ENCODE measurements at places on chromosomes 5 and 9.
A peak's percentile ranks its signal among the peaks of the same experiment; 100 is the strongest.

GRCh38 chr9:72149231-72149975, at the start of gene GDA:
Gene GDA, plus strand, starts transcription at chr9:72149440. Its CDS starts 120 bp downstream, at chr9:72149560.
- DNase-seq = no peak

DNA sequence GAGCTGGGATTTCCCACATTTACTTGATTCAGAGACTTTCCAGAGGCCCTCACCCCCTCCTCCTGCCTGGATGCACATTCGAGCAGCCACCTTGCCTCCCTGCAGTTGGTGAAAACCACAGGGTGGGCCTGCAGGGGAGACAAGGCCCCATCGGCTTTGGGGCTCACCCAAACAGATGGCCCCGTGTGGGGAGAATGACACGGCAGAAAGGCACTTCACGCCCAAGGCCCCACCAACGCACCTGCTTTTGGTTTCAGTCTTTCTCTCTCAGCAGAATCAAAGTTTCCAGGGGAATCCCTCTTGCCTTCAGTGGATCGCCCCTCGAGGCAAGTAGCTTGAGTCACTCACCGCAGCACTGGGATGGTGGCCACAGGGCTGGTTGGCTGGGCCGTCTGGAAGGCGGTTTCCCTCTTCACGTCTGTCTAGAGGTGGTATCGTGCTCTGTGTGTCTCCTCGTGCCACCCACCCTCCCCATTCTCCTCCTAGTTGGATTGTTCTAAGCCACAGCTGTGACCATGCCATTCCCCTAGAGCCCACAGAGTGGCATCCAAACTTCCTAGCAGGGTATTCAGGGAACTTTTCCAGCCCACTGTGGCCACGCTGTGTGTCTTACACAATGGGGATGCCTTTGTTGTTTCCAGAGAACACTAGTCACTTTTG, 31.8 kb downstream of the SEC61B start:
- peak; percentile 81 for DNase-seq

DNA sequence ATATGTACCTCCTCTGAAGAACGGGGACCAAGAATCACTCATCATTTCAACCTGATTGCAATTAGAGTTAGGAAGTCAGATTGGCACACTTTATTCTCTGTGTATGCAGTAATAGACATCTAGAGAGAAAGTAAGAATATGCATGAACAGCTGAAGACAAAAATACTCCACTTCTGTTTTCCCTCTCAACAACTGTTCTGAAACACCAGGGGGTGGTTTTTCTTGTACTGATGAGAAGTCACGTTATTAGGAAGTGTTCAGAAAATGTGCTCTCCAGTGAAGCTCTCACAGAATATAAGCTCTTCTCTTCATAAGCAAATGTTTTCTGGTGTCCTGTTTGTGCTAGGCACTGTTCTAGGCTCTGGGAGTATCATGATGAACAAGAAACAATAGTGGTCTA, 531.7 kb upstream of the C9orf72 start:
- DNase-seq = no peak

DNA sequence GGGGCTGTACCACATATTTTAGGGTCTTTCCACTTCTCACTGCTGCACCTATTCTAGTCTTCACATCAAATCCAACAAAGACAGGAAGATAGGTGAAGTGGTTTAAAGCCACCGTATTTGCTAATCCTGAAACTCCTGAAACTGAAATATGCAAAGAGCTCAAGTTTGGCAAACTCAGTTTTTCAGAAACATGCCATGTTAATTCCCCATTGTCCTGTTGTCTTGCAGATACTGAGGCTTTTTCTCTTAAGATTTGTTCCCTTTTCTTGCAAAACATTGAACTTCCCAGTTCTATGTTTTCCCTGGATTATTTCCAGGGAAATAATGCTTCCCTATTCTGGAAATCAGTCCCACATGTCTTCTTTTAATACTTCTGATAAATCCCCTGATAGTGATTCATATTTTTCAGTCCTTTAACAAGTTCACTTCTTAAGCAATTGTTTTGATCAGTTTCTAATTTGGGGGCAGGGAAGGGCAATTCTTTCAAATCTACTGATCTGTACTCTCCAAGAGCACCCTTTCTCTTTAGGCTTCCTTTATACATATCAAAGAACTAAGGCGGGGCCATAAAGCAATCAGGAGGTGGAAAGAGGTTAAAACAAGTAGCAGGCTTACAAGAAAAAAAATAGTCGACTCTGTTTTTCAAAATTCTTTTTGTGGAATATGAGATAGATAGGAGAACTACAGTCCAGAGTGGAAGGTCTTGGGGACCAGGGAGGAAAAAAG, 648.5 kb downstream of the BNC2 start:
- DNase-seq = no peak

DNA sequence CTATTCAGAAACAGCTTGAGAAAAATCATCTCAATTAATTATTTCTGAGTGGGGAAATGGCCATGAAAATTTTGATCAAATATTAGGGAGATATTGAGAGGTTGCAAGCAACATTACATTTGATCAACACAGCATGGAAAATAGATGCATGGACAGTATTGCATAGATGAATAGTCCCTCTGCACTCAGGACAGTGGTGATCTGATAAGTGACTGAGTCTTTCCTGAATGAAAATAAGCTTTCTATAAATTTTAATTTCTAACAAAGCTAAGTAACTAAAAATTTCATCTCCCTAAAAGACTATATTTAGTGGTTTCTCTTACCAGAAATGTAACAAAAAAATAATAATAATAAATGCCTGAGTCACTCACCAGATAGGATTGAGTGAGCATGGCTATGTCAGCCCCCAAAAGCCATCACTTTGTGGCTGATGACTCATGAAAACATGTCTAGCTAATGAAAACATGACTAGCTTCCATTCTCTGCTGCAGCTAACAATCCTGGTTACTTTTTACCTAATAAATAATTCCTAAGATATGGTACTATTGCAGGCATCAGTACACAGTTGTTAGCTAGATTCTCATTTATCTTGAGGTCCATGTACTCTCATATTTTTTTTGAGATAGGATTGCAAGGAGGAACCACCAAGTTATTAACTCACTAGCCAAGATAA, 1294.8 kb upstream of the ACO1 start:
- no peak for DNase-seq

DNA sequence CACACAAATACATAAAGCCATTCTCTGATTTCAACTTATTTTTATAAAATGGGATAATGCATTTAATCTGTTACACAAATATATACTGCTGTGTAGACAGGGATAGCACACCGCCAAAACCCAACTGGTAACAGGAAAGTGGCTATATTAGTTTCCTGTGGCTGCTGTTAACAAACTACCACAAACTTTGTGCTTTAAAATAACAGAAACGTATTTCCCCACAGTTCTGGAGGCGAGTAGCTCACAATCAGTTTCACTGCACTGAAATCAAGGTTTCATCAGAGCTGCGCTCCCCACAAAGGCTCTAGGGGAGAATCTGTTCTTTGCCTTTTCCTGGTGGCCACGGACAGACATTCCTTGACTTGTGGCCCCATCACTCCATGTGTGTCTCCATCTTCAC, 94.0 kb downstream of the MLLT3 start:
- no peak for DNase-seq

GRCh38 chr9:105880517-105880916, 186.2 kb downstream of the TMEM38B start:
- no peak for DNase-seq

- no peak for DNase-seq
Measured at GRCh38 chr5:35417040-35417439, 186.8 kb upstream of the PRLR start.

DNA sequence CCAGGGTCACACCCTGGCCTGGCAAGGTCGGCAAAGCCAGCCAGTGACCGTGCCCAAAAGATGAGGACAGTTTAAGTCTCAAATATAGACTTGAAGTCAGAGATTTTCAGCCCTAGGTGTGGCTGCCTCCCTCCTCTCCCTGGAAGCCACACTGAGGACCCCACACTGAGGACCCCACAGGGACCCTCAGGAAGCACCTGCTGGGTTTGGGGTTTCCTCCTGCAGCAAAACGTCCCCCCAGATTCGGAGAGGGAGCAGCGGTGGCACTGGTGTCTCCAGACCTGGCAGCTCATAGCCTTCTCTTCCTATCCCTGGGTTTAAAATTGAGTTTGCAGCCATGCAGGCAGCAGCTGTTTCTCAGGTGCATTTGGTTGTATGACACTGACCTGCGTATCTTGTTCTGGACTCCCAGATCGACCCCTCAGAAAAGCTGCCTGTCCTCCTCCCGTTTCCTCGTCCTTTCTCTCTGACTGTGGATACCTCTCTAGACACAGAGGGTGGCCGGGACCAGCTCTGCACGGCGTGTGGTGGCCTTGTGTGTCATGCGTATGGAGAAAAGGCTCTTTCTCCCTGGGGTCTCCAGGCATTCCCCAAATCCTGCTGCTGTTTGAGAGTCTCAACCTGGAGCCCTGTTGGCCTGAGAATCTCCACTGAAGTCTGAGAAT, 36.6 kb downstream of the MRPL36 start:
- DNase-seq = no peak

- no peak for DNase-seq
Measured at GRCh38 chr5:132471151-132471907, 19.2 kb downstream of the IRF1 start.

DNA sequence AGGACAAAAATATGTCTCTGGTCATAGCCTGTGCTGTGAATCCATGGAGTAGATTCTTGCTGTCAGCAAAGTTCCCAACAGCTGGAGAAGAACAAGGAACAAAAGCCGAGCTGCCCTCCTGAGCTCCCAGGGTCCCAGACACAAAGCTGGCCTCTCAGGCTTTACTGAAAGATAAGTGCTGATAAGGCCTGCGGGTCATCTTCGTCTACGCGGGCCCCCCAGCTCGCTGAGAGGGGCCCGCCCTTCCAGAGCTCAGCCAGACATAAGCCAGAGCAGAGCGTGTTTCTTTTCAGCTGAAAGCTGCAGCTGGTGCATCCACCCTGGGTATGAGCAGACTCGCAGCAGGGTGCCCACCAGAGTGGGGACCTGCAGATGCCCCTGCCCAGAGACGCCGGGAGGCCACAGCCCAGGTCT, 84.7 kb downstream of the HSD17B3 start:
- DNase-seq = no peak

GRCh38 chr5:68027519-68027918, 188.0 kb upstream of the PIK3R1 start:
- no peak for DNase-seq

DNA sequence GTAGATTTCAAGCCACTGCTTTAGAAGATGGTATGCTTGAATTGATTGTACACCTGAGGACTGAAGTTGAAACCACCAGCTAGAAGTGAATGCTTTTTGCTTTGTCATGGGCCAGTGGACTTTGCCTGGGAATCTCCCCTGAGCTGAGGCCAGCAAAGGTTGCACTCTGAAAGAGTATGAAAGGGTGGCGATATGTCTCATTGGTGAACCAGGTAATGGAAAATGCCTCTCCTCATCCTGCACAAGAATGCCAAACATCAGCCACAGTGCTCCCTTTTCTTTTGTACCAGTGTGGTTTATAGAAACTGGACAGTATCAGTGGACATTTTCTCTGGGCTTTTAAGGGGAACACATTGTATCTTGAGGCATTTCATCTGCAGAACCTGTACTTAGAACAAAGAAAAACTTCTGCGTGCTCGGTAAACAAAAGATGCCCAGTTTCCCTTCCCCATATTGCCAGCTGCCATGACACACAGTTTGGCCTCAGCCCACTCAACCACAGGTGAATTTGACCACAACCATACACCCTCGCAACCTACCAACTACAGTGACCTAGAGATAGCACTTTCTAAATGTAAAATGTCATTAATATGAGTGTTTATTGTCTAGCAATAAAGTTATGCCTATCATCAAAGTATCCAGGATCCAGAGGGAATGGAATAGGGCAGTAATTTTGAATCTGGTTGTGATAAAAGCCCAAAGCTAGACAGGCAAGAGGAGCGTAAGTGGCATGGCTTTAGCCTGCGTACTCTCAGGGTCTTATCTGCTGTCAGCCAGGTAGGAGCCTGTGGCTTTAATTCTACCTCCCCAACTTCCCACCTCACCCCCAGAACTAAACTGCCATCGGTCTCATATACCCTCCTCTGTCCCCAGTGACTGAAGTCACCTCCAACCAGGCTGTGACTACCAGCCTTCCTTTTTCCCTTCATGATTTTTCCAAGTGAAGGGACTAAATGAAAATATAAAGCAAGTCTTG, 79.5 kb upstream of the LHFPL2 start:
- DNase-seq = no peak

GRCh38 chr5:177169271-177169670, 35.7 kb downstream of the NSD1 start:
- DNase-seq = no peak

DNA sequence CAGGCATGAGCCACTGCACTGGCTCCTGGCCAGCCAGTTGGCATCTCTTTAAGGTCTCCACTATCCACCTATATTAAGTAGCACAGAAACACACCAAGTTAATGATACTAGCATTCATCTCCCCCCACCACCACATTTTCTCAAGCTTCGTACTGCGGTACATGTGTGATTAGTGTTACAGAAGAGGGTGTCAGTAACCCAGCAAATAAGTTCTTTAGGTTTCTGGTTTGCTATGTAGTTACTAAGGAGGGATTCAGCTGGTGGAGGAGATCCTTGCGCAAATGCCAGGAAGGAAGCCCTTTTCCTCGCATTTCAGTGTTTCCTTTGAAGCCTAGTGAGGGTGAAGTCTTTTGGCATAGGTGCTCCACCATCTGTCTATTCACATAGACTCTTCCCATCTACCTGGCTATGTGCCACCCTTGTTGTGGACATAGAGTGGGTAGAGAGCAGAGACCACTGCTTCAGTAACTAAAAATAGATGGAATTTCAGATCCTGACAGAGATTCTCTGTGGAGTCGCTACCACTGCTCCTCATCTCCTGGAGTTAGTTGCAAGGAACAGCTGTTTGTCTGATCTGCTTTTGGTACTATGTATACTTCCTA, 16.7 kb downstream of the UBE2D2 start:
- DNase-seq = no peak

All from stimulated activated CD4-positive, alpha-beta T cell treated with anti-CD3 and anti-CD28 coated beads, Interleukin-12 subunit alpha, Interleukin-12 subunit beta, amount 100 ng/mL, for 24 hours (primary cell).